Bronchial epithelial cell (primary cell): ENCODE measurements at places on chromosomes 7 and 10.

- DNase-seq = no peak
Observed at GRCh38 chr10:49174261-49174925, 13.8 kb downstream of the TMEM273 start.

GRCh38 chr10:106565546-106565945 is 599.0 kb downstream of the SORCS1 start:
- peak; percentile 82 for DNase-seq

DNA sequence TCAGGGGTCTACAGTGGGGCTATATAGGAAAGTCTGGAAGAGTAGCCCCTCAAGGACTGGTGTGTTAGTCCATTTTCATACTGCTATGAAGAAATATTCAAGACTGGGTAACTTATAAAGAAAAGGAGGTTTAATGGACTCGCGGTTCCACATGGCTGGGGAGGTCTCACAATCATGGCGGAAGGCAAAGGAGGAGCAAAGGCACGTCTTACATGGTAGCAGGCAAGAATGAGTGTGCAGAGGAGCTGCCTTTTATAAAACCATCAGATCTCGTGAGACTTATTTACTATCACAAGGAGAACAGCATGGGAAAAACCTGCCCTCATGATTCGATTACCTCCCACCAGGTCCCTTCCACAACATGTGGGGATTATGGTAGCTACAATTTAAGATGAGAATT is 3.0 kb downstream of the FKBP14 start:
- DNase-seq = no peak

DNA sequence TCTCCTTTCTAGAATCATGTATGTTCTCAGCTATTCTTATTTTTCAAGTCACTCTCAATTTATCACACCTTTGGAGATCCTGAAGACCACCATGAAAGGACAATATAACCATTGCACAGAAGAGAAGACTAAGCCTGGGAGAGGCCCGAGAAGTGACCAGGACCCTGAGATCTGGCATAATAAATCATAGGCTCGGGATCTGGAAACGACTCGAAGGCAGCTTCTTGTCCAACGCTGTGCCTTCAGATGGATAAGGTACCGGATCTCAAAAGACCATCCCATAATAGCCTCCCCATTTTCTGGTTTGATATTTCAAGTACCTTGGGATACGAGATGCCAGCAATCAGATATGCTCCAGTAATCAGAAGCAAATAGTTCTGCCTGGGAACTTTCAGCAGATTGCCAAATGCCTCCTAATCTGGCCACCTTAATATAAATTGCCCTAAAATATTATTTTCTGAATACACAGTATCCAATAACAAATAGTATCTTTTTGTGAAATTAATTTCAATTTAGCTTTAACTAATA is 179.2 kb upstream of the ZMIZ1 start:
- no peak for DNase-seq

GRCh38 chr7:36707898-36708297 is 16.4 kb downstream of the AOAH start:
- peak; percentile 24 for DNase-seq

GRCh38 chr7:128074336-128074735 is 43.1 kb upstream of the LRRC4 start:
- no peak for DNase-seq

GRCh38 chr10:129850790-129851189 is 113.3 kb downstream of the EBF3 start:
- DNase-seq = no peak

DNA sequence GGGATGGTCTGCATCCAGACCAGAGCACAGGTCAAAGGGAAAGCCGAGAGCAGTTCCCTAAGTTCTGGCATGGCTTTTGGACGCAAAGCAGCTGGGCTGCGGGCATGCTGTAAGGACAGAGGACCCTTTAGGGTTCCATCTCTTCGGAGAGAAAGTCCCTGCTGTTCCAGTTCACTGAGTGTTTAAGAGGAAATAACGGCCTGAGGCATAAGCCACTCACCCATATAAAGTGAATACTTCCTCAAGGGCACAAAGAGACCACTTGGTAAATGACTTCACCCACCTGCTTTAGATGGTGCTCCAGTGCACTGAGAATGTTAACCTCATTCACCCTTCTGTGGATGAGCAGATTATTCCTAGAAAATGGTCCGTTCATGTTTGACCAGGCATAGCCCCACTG is 586.7 kb upstream of the GALNT17 start:
- DNase-seq = no peak

DNA sequence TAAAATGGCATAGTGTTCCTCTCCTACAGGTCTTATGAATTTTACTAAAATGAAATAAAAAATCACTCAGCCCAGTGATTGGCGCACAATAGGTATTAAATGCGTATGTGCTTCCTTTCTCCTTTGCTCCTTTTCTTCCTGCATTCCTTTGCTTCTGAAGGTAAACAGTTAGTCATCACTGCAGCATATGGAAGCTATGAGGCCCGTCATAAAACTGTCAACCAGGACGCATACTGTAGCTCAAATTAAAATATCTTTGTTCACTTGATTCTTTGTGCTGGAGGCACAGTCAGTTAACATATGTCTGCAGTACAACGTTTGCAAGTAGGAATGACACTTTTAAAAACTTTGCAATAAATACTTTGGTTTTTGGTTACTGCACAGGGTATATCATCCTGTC is 374.7 kb downstream of the TCERG1L start:
- no peak for DNase-seq

DNA sequence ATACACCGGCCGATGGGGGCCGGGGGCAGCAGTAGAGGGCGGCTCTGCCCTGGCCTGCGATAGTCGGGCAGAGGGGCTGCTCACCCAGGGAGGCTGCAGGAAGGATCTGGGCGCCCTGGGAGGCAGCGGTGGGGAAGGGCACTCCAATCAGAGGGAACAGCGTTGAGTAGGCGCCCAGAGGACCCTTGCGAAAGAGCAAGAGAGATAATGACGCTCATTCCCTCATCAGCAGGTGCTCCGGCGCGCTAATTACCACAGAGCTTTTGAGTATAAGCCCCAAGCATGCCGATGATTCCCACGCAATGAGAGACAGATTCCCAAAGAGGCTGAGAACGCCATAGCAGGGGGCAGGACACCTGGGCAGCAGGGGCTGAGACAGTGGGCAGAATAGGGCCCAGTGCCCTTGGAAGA is 215.3 kb downstream of the MAD1L1 start:
- no peak for DNase-seq

- DNase-seq = peak; percentile 79
Observed at GRCh38 chr7:20296444-20296843, 34.3 kb upstream of the ITGB8 start.

DNA sequence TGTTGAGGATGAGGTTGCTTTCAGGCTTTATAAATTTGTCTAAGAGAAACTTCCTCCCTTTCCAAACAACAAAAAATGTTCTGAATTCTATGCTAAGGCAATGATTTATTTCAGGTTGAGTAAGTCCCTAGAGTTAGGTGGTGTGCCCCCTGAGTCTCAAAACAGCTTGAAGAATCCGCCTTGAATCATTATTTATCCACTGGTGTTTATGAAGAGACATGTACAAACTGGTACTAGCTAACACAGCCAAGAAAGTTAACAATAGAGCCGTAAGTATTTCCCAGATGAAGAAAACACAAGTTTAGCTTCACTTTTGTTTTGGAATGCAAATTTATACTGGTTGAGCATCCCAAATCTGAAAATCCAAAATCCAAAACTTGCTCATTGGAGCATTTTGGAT is 66.2 kb upstream of the SRPK2 start:
- peak; percentile 85 for DNase-seq

- DNase-seq = no peak
Observed at GRCh38 chr10:21141946-21142492, 244.9 kb upstream of the NEBL start.

- DNase-seq = no peak
Observed at GRCh38 chr7:121419201-121420148, 23.4 kb upstream of the FAM3C start.

GRCh38 chr10:112302335-112302734 is 19.1 kb downstream of the TECTB start:
- no peak for DNase-seq

DNA sequence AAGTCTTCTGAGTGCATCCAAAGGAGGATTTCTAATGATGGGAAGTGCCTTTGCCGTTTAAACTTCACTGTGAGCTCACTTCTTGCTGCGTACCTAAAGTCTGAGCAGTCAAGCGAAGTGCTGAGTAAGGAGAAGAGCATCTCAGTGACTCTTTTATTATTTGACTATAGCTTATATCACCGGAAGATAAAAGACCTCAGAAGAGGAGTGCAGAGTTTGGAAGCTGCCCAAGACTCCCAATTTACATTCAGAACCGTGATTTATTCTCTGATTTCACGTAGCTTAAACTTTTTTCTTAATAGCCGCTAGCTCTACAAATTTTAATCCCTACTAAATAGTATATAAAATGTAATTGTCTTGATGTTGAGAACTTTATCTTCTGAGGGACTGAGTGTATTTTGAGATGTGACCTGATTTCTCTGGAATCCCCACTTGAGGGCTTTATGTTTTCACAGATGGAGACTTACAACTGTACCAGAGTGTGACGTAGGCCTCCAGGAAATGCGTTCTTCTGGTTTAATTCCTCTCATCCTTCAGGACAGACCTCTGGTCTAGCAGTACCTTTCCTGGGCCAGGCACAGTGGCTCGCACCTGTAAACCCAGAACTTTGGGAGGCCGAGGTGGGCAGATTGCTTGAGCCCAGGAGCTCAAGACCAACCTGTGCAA is 51.1 kb downstream of the CAMK1D start:
- no peak for DNase-seq

DNA sequence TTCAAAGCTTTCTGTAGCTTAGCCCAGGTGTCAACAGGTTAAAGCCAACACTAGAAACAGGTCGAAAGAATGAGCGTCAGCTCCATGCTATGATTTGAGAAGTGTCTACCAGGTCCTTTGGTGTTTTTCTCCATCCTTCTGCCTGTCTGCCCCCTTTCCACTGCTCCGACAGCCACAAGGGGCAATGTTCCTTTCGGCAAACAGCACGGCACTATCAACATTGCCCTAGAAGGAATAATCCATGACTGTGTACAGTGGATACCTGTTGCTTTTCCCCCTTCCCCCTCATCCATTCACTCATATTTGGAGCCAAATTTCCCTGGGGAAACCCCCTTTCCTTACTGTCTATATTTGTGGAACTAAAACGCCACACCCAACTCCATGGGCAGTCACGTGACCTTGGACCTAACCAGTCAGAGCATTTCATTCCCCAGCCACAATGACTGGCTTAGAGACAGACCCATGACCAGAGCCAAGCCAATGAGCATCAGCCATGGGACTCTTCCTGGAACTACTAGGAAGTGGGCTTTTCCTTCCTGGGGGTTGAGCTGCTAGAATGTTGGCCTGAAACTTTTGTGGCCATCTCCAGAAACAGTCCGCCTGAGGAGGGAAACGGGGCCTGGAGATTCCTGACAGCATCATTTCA is 51.5 kb downstream of the AFAP1L2 start:
- no peak for DNase-seq

GRCh38 chr10:30546511-30546910 is 83.0 kb downstream of the LYZL2 start:
- DNase-seq = no peak

DNA sequence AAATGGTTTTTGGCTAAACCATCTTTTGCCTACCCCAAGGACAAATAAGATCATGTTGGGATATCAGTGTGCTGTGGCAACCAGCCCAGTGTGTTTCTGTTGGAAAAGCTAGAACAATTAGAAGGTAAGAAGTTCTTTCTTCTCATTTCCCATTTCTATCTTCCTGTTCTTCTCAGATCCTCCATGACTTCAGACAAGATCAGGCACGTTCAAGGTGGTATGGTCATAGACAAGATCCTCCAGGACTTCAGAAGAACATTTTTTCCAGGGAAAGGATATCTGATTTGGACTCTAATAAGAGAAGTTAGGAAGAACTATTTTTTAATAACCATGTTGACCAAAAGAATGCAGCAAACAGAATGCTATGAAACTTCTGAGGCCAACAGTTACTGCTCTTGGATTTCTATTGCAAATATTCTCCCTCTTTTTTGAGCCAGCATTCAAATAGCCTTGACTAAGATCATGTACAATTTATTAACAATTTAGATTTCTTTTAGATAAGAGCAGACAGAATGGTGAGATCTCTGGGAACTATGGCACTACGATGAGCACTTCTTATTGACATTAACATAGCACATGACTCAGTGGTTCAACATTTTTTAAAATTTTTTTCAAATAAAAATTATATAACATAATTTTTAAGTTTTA is 15.9 kb downstream of the HYCC1 start:
- DNase-seq = peak; percentile 59

DNA sequence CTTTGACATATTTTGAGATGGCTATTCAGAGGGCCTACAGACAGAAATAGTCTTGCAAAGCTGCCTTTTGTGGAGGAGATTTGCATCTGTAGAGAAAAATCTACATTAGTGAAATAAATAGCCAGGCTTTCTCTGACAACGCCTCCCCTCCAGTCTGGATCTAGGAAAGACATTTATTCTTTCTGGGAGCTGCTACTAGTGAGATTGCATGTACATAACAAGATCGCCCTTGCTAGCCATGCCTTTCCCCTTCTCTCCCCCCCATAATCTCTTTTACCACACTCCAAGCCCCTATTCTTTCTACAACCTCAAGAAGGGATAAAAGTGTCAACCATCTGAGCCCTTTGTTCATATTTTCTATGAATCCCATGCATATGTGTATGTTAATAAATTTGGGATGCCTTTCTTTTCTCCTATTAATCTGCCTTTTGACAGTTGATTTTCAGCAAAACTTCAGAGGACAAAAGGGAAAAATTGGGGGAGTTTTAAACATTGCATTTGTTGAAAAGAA is 194.2 kb downstream of the SNX13 start:
- DNase-seq = no peak

- no peak for DNase-seq
Observed at GRCh38 chr10:49242604-49243003, 54.4 kb upstream of the TMEM273 start.

- DNase-seq = no peak
Observed at GRCh38 chr7:138890499-138891445, 90.4 kb downstream of the KIAA1549 start.

DNA sequence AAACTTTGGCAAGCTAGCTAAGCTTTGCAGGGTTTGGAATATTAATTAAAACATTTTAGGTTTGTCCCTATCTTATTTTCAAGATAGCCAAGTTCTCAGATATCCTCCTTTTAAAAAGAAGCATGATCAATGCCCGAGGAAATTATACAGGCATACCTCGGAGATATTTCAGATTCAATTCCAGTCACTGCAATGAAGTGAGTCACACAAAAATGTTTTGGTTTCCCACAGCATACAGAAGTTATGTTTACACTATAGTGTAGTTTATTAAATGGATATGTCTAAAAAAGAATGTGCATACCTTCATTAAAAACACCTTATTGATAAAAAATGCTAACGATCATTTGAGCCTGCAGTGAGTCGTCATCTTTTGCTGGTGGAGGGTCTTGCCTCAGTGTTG is 382.9 kb upstream of the NPVF start:
- DNase-seq = no peak

GRCh38 chr10:126538439-126539135 is 131.9 kb downstream of the C10orf90 start:
- peak; percentile 10 for DNase-seq

- no peak for DNase-seq
Observed at GRCh38 chr7:45182856-45183710, 25.5 kb downstream of the RAMP3 start.

GRCh38 chr10:124639646-124640045 is 104.5 kb downstream of the FAM53B start:
- no peak for DNase-seq

- DNase-seq = no peak
Observed at GRCh38 chr10:49168831-49169500, 19.2 kb downstream of the TMEM273 start.

GRCh38 chr10:93566435-93567276 is at the start of gene FFAR4:
Gene FFAR4 (plus strand): TSS chr10:93566665. CDS start chr10:93566721, 56 bp downstream.
- DNase-seq = no peak

GRCh38 chr7:31735991-31736982 is 49.3 kb downstream of the PPP1R17 start:
- peak; percentile 46 for DNase-seq
